ENCODE measurements at places on chromosomes 7 and 10. TPM values are rescaled to one million over a fixed set of nuclear protein-coding genes. Genes with fewer than 3 reads are reported as not detected.

GRCh38 chr7:19561121-19561805, 147.6 kb downstream of the POLR1F start:
- DNase-seq: peak; percentile 92

DNA sequence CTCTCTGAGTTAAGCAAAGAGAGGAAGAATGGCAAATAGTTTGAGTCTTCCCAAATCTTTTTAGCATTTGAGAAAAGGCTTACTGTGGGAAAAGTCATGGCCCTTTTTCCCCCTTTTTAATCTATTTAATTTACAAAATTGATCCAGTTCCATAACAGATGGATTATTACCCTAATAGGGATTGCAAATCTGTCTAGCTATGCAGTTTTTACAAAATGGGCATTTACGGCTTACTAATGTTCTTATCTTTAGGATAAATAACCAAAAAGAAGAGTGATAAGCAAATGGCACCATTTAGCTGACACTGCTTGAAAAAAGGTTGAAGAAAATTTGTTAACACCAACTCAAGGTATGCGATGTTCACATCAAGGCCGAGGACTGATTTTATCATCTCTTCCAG, 169.7 kb downstream of the SKAP2 start:
- no peak for DNase-seq

Gene AGAP5
- 1.0 TPM for total RNA-seq

DNA sequence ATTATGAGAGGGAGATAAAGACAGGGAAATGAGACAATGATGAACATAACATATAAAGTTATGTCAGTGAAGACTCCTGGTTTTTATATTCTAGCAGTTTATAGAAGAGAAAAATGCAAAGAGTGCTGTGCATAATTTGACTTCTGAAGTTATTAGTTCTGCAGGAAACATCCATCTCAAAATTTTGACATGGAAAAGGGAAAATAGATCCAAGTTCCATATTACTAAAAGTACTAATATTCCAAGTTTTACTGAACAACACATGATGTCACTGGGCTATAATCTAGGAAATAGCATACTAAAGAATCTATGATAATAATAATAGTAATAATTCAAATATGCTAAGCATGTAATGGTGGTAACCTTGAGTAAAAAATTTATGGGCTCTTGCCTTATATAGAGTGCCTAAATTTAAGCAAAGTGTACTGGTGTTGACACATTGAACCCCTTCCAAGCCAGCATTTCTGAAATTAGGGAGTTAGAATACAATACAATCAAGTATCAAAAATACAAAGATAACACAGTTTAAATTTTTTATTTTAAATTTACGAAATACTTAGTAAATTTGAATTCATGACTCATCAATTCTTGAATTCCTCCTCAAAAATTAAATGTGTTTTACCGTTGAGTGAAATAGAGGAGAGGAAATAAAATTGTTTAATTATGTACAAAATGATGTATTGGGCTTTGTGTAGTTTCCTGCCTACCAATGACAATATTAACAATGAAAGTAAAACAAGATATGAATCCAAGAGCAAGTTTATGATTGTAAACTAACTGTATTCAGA, 102.8 kb upstream of the KCND2 start:
- no peak for DNase-seq

Gene OR2A12
- not detected for total RNA-seq

- peak; percentile 35 for DNase-seq
These were observed 149.8 kb downstream of the AKR1D1 start for GRCh38 chr7:138226001-138226476.

Gene AGAP4
- 5.8 TPM for total RNA-seq

DNA sequence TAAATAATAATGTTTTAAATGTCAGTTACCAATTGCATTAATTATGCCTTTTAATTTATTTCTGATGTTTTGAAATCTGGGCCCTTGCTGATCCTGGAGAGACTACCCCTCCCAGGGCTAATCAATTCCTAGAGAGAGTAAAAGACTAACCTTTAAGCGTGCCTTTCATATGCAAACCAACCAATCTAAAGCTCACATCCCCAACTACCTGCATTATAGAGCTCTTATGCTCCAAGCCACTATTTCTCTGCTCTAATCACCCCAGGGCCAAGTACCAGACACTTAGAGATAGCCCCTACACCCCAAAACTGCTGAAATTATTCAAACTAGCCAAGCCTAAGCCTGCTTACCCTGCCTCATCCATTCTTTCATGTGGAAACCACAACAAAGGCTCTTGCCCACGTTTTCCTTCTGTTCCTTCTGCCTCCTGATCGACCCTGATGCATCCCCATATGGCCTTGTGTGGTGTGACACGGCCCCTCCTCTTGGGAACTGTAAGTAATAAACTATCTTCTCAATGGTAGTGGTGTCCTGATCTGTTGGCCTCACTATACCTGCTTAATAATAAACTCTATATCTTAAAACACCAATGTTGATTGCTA, 97.7 kb downstream of the HIBADH start:
- no peak for DNase-seq

DNA sequence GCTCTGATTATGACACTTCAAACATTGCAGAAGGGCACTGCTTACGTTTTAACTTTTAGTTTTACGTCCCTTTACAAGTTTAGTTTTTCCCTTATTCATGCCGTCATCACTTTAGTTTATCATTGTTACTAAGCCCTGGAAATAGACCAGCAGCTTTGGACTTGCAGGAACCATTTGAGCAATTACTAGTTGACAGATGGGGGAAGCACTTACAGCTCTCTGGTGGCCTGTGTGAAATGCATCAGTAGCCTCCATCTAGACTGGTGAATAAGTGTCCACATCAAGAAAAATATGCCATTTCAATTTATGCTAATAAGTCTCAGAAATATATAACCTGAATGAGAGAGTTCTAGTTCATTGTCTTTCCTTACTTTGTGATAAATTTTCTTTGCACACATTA, 194.9 kb upstream of the GRM3 start:
- DNase-seq: no peak

Measured in LHCN-M2 (cell line).